Stimulated activated CD4-positive, alpha-beta T cell treated with anti-CD3 and anti-CD28 coated beads, Interleukin-1b, Interleukin-23, amount 100 ng/mL, for 1 hour (primary cell): ENCODE measurements at places on chromosomes 7 and 10.

- no peak for DNase-seq
Observed at GRCh38 chr7:69467826-69468225, 130.4 kb upstream of the AUTS2 start.

DNA sequence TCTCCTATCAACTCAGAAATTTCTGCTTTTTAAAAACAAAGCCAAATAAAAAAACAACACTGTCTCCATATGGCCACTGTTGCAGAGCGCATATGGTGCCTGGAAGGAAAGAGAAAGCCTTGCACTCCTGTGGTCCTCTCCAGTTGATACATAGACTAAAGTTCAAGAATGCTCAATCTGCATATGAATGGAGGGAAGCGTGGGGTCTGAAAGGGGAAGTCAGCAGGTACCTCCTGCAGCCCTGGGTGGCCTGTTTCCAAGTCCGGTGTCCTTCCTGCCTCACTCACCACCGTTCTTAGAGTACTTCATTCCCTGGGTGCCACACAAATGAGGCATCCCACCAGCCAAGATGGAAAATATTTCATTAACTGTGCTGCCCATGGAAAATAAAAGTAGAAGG lies 138.3 kb upstream of the PALS2 start:
- no peak for DNase-seq

DNA sequence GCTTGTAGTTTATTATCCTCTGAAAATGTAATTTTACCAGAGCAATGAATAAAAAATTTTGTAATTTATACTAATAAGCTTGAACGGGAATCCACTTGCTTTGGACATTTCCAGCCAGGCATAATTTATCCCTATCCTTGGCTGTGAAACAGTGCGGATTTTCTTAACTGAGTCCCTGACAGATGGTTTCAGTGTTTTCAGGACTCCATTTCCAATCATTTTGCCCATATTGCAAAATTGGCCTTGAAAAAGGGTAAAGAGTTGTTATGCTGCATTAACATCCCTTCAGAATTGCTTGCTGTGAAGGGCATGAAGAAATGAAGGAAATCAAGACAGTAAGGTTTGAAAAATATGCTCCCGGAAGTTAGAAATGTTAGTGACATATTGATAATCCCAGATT lies 57.7 kb downstream of the NXPH1 start:
- DNase-seq = no peak

DNA sequence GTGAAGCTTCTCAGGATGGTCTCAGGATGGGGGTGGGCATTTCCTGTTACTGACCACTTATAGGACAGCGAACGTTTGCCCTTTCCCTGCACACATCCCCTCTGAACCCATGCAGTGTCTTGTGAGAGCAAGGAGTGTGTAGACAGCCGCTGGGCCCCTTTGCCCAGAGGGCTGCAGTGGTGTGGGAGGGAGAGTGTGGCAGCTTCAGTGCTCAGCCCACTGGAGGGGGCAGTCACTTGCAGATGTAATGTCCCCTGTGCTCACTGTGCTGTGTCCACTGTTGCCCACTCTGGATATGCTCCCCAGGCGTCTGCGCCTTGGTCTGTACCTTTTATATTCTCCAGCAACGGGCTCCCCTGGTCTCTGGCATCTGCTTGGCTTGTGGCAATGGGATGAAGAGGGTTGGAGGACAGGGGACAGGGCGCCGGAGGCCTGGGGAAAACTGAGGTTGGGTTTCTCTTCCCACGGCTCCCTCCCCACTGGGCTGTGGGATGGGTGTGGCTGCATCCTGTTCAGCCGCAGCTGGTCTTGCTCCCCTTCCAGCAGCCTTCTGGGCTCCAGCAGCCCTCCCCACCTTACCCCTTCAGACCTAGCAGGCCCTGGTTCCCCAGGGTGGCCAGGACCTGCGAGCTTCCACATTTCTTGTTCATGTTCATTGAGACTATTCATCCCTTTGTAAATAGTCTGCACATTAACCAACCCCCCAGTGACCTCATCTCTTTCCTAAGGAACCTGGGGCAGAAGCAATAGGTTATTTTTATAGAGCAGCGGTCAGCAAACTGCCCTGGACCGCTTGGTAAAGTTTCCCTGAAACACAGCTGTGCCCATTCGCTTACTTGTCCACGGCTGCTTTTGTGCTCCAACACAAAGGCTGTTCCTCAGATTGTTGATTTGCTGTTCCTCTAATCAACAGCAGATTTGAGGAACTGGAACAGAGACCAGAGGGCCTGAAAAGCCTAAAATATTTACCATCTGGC lies 6.1 kb downstream of the ZNF789 start:
- no peak for DNase-seq

GRCh38 chr7:115410972-115411686 lies 489.2 kb downstream of the MDFIC start:
- no peak for DNase-seq

GRCh38 chr7:55563596-55564325 lies 8.5 kb downstream of the VOPP1 start:
- no peak for DNase-seq

DNA sequence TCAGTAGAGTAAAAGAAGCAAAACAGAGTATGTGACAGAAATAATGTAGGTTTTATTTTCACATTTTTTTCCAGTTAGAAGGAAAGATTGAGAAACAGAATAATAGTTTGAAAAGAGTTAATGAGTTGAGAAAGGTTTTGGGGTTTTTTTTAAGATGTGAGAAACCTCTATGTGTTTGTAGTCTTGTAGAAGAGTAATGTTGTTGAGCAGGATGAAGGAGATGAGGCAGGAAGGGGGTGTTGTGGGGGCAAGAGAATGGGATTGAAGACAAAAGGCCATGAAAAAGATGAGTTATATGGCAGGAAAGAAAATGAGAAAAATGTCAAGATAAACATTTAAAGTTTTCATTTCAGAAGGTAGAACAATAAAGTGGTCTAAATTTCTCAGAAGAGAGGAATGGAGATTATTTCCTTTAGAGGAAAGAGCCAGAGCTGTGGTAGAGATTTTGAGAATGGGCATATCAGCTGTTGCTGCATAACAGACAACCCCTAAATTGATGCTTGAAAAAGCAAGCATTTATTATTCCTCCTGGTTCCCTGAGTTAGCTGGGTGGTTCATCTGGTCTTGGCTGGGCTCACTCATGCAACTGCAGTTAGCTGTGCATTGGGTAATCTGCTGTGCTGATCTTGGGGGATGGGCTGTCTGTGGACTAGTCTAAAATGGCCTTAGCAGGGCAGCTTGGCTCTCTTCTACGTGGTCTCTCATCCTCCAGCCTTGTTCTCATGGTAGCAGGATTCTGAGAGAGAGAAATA lies 27.1 kb downstream of the PCGF5 start:
- DNase-seq = no peak

DNA sequence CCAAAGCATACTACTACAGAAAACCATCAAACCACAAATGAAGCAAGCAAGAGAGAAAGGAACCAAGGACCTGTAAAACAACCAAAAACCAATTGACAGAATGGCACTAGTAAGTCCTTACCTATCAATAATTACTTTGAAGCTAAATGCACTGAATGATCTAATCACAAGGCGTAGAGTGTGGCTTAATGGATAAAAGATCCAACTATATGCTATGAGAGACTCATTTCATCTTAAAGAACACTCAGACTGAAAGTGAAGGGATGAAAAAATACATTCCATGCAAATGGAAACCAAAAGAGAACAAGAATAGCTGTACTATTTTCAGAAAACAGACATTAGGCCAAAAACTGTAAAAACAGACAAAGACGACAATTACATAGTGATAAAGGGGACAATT lies 70.7 kb downstream of the CRPPA start:
- DNase-seq = no peak

DNA sequence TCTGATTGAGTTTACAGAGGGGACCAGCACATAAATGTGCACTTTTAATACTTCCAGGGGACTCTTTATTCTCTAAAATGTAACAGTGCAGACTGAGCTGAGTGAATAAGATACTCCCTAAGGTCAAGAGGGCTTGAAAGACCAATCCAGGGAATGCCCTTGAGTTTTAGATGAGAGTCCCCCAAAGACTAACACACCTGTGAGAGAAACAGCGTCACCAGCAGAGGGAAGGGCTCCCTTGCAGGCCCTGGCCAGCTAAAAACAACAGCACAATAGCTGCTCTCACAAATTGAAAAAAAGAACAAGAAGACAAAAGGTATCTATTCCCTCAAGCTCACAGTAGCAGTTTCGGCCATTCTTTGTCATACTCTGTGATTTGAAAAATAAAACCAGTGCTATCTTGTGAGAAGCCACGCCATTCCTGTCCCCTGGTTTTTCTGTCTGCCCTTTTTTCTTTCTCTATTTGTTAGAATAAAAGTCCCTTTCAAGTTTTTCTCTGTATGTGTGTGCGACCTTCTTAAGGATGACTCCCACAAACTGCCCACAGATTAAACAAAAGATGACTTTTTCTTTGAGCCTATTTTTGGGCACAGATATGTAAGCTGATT lies 230.4 kb upstream of the BMPER start:
- no peak for DNase-seq

DNA sequence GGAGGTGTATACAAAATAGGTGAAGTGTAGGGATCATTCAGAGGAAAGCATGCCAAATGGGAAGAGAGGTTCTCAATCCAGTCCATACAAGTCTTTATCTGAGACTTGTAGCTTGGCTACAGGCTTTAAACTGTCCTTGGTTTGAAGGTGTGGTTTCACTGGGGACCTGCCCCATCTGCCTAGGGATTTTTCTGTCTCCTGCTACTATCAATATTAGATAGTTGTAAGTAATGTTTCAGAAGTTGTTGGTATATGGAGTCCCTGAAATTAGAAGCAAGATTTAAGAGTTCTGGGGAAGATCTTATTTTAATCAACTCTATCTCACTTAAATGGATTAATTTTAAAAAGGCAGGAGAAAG lies 100.9 kb downstream of the ANKRD7 start:
- no peak for DNase-seq

GRCh38 chr7:77497079-77497478 lies 40.0 kb upstream of the PTPN12 start:
- DNase-seq = no peak

DNA sequence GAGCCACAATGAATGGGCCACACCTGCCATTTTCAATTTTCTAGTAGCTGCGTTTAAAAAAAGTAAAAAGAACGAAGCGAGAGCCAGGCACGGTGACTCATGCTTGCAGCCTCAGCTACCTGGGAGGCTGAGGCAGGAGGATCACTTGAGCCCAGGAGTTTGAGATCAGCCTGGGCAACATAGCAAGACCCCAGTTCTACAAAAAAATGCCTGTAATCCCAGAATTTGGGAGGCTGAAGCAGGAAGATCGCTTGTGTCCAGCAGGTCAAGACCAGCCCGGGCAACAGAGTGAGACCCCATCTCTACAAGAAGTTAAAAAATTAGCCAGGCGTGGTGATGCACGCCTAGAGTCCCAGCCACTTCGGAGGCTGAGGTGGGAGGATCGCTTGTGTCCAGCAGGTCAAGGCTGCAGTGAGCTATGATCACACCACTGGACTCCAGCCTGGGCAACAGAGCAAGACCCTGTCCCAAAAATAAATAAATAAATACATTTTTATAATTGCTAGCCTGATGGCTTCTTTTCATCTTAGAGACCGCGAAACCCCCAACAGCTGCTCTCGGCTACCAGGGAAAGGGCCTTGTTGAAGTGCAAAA lies 32.1 kb downstream of the MICALL2 start:
- no peak for DNase-seq

DNA sequence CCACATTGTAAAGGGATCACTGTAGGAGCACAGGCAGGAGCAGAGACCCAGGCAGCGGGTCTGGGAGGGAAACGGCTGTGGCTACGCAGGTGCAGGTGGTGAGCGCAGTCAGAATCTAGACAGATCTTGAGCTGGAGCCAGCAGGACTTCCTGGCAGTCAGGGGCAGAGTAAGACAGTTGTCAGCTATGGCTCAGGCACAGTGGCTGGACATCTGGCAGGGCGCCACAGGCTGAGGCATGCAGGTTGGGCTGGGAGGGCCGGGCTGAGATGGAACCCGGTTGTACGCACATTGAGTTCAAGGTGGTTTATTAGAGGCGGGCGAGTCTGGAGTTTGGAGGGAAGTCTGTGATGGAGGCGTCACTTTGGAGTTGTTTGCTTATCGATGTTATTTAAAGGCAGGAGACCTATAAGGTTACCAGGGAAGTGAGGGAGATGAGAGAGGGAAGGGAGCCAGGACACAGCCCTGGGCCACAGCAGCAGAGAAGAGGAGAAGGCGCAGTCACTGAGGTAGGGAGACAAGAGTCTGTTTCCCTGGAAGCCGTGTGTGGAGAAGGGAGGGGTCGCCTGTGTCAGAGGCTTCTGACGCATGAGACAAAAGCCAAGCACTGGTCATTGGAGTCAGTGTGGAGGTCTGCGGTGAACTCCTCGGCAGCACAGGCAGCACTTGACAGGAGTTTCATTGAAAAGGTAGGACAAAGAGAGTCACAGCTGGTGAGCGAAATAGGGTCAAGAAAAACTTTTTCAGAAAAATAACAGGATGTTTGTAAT lies 73.8 kb downstream of the LANCL2 start:
- no peak for DNase-seq

DNA sequence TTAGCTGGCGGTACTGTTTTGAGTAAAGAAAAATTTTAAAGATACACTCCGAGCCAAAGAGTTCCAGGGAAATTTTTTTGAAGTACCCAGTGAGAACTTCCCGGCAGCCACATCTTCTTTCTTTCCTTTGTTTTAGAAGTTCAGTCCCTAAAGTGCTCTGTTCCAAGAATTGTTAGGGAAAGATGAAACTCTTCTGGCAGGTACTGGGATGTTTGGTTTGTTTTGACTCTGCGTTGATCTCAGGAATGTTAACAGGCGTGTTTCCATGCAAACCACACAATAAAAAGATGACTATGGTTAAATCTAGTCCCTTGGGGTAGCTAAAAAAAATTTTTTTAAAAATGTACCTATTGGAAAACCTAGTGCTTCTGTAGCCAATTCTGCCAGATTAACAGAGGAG lies 224.7 kb upstream of the PHYHIPL start:
- no peak for DNase-seq

- no peak for DNase-seq
Observed at GRCh38 chr10:122282909-122283308, 11.8 kb downstream of the BTBD16 start.

GRCh38 chr7:85177316-85177715 lies 9.5 kb downstream of the SEMA3D start:
- no peak for DNase-seq

DNA sequence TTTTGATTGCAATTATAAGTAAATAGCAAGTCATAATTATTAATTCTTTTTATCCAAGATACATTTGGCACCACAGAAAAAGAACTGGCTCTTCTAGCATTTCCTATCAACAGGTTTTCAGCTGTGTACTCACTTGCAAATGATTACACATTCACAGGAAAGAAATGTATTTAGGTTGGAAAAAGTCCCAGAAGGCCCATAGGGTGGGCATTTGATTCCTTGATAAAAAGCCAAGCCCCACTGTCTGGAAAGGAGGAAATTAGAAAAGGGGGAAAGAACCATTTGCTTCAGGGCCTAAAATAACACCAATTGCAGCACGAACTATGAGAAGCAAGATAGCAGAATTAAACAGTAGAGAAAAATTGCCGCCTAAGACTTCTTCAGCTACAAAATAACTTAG lies 80.8 kb upstream of the COL1A2 start:
- no peak for DNase-seq

- DNase-seq = no peak
Observed at GRCh38 chr7:156435486-156436231, 204.9 kb upstream of the RNF32 start.

- no peak for DNase-seq
Observed at GRCh38 chr7:105210721-105211205, 178.0 kb downstream of the SRPK2 start.

GRCh38 chr10:22451346-22451745 lies 106.0 kb downstream of the SPAG6 start:
- DNase-seq = no peak

- DNase-seq = no peak
Observed at GRCh38 chr7:20323595-20323994, 7.1 kb upstream of the ITGB8 start.

GRCh38 chr10:79940431-79940830 lies 8.5 kb downstream of the SFTPD start:
- no peak for DNase-seq
